ENCODE measurements at places on chromosomes 6 and 20.

DNA sequence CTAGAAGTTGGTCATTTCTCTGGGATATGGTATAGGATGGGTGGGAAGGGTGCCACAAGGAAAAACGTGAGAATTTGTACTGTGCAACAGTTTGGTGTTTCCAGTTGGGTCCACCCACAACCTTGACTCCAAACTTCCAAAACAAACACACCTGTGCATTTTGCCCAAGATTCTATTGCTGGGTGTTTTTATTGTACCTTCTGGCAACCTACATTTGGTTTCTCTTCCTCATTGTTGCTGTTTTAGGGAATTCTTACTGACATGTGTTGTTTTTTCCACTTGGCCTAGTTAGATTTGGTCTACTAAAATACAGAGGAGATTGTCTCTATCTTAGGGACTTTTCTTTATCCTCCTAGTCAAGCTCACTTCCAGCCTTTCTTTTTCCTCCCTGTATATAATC lies 16.7 kb downstream of the TULP4 start:
- DNase-seq = no peak

DNA sequence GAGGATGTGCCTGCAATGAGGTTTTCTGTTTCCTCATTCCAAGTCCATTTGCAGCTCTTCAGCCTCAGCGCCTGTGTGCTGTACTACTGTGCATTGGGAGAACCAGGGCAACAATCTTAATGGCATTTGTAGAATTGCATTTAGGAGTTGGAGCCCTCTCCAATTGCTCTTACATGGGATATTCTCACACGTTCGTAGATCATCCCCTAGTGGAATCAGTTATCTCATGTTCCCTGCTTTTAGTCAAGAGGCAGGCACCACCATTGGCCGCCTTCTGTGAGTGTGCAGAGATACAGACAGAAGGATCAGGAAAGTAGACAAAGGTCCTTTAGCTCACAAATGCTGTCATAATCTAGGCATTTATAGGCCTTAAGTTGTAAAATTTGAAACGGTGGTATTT lies 84.2 kb upstream of the RGS17 start:
- DNase-seq = no peak

DNA sequence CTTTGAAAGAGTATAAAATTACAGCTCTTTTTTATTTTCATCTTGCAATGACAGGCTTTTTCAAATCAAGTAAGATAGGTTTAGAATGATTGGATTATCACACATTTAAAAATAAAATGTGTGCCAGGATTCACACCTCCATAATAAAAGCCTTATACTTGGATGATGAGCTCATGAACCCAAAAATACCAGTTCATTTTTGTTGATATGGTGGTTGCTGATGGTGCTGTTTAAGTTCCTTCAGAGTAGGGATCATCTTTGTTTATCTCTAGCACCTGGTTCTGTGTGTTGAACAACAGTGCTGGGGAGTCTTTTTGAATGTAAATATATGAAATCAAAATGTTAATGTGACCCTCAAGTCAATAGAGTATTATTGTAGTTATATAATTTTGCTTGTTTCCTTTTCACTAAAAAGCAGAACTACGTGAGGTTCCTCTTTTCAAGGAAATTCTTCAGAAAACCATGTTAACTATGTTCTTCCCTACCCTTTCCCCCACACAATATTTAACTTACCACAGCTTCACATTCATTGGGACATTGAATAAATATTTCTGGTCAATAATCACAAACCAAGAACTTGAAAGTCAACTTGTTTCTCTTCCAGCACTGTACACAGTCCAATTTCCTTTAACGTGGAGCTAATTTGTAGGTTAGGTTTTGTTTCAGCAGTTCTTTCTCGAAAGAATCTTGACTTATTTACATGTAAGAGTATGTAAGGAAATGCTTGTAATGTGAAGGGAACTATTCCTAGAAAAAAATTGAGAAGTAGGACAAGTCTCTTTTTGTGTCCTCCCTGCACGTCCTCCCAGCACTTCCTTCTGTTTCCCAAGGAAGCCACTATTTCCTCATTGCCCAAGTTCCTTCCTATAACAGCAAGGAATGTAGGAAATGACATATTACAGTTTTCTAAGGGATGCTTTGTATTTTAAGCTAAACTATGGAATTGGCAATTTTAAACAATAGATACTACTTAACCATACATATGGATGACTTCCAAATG lies 945.9 kb upstream of the CITED2 start:
- DNase-seq = peak; percentile 61

GRCh38 chr6:137868721-137869548 lies 1.9 kb downstream of the TNFAIP3 start:
- DNase-seq = no peak

- DNase-seq = peak; percentile 89
Measured at GRCh38 chr6:4941782-4942672, 61.8 kb downstream of the RPP40 start.

GRCh38 chr6:81909981-81910900 lies 157.8 kb upstream of the TENT5A start:
- DNase-seq = no peak

DNA sequence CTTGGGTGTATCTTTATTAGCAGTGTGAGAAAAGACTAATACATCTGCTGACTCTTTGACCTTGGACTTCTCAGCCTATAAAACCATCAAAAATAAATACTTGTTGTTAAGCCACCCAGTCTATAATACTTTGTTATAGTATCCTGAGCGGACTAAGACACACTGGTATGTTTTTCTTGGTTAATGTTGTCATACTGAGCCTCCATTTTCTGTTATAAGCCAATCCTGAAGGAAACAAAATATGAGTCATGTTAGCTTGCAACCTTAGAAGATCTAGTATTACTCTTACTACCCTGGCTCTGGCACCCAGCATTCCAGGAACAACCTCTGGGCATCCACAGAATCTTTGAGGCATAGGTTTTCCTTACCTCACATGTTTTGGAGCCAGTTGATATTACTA lies 307.2 kb downstream of the FRK start:
- no peak for DNase-seq

- peak; percentile 33 for DNase-seq
Measured at GRCh38 chr6:30912746-30913520, 1.1 kb upstream of the VARS2 start.

DNA sequence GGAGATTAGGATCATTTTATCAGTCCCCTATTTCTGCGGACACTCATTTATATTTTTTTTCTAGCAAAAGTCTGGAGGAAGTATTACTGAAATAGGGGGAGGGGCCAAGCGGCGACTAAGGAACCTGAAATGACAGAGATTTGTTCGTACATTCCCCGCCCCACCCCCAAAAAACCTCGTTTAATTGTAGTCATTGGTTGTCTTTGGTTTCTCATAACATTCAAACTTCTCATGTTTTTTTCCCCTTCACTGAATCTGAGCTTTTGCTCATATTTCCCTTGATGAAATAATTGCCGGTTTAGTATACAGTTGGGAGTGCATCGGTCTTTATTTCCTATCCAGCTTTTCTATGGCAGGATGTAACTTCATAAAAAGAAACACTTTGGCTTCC lies 768 bp upstream of the FYN start:
- DNase-seq = peak; percentile 39

GRCh38 chr6:55512904-55513303 lies 66.1 kb downstream of the HMGCLL1 start:
- no peak for DNase-seq

DNA sequence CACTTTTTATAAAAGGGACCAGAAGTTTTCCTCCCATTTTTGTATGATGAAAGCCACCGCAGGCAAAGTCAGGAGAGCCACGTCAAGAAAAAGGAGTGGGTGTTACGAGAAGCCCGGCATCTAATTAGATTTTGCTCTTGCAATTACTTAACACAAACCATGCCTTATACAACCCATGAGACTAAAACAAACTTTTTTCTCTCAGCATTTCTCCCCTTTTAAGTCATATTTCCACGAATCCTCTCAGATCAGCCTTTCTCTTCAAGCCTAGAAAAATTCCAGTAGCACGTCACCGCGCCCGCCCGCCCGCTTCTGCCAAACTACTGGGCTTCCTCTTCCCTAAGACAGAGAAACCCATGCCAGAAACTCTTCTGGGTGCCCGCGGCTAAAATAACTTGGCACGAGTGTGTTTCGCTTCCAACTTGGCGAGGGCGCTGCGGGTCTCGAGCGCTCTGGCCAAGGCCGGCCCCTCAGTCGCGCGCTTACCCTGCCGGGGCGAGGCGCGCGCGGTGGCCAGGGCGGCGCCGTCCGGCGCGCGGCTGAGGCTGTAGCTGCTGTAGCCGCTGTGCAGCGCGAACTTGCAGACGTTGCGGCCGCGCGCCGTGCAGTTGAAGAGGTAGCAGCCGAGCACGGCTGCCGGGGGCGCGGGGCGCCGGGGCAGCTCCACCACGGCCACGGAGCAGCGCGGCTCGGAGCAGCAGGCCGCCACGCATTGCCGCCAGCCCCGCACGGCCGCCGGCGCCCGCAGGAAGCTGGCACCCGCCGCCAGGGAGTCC lies 1.0 kb downstream of the LRP11 start:
- peak; percentile 94 for DNase-seq

- no peak for DNase-seq
Measured at GRCh38 chr6:15912505-15913400, 216.1 kb upstream of the MYLIP start.

- peak; percentile 100 for DNase-seq
Measured at GRCh38 chr6:166556863-166557322, 29.6 kb downstream of the RAMACL start.

Measured in myocyte (in vitro differentiated cells).